ENCODE measurements at places on chromosomes 12 and 14.

DNA sequence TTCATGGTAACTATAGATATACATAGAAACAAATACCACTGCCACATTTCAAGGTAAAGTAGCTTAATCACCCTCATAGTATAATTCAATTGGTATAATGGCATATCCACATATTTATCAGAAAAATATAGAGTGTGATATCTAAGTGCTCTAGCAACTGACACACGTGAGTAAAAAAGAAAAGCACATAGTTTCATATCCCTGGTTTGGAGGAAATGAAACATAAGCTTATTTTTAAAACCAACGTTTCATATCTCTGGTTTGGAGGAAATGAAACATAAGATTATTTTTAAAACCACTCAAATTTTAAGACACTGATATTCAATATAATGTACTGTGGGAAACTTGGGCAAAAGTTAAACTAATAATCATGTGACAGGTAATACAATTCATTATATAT, 2.1 kb downstream of the OR6C70 start:
- no peak for DNase-seq

DNA sequence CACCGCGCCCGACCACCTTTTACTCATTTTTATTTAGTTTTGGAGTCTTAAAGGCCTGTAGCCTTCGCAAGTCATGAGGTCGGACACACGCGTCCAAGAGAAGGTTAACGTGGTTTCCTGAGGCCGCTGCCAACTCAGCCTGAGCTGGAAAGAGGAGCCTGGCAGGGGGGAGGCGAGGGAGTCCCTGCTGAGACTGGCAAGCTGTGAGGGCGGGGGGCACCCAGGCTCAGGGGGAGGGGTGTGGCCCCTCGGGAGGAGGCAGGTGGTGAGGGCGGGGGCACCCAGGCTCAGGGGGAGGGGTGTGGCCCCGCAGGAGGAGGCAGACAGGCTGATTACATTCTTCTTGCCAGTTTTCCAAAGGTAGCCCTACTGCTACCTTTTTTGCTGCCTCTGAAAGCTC, 143.2 kb downstream of the PIWIL1 start:
- DNase-seq: no peak

DNA sequence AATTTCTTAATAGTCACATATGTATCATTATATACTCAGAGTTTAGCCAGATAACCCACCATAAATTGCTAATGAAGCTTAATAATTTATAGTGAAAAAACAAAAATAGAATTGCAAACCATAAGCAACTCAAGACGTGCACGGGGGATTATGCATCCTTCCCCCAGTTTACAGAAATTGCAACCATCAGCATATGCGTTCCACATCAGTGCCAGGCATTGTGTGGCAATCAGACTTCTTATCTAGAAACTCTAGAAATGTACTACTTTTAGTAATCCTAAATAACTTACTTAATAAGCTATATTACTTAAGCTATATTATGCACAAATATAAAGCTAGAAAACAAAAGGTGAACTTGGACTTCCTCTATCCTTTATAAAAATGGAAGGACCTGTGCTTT, 115.8 kb downstream of the CRADD start:
- DNase-seq: no peak

- no peak for DNase-seq
These were observed 790 bp downstream of the NEDD1 start for GRCh38 chr12:96907671-96908422.

DNA sequence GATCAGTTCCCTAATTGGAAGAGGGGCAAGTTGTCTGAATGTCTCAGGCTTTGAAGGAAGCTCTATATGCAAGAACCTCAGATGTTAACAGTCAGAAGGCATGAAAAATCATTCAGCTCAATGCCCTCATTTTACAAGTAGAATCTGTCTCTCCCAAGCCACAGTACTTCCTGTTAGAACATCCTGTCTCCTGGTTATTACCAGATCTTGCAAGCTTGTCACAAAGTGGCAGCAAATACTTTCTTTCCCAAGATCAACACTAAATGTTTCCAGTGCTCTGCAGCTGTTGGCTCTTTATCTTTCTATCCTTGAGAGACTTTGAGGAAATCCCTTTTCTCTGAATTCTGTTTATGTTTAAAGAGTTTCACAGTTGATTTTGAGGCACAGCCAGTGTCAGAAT, 235.5 kb downstream of the AKAP6 start:
- no peak for DNase-seq

GRCh38 chr12:47990351-47991105, 13.7 kb downstream of the COL2A1 start:
- DNase-seq: no peak

DNA sequence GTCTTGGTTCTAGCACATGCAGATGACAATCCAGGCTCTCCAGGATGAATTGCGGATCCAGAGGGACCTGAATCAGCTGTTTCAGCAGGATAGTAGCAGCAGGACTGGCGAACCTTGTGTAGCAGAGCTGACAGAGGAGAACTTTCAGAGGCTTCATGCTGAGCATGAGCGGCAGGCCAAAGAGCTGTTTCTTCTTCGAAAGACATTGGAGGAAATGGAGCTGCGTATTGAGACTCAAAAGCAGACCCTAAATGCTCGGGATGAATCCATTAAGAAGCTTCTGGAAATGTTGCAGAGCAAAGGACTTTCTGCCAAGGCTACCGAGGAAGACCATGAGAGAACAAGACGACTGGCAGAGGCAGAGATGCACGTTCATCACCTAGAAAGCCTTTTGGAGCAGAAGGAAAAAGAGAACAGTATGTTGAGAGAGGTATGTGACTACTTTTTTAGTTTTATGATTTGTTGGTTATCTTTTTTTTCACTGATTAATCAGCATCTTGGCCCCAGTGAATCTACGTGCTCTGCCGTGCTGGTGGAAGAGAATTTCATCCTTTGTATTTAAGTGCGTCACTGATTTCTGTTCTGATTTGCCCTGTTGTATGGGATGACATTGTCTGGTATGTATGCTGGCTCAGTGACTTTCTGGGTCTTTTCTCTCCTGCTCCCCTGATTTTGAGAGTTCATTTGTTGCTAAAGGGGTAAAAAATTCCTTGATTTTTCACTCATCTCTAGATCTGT, 92.3 kb downstream of the ERC1 start:
- DNase-seq: no peak

DNA sequence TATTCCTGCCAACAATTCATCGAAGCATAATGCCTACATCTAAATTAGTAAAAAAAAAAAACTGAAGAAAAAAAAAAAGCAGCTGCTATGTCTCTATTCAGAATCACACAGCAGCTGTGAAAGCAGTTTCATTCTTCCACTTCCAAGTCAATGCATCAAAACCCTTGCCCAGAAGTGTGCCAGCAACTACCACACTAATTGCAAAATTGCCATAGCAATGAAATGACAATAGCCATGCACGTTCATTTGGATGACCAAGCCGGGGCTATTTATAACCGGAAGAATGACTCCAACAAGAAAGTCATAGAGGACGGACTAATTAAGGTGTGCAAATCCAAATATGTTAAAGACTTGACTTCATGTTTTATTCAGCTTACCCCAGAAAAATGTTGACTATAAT, 42.5 kb downstream of the SLC2A13 start:
- no peak for DNase-seq

DNA sequence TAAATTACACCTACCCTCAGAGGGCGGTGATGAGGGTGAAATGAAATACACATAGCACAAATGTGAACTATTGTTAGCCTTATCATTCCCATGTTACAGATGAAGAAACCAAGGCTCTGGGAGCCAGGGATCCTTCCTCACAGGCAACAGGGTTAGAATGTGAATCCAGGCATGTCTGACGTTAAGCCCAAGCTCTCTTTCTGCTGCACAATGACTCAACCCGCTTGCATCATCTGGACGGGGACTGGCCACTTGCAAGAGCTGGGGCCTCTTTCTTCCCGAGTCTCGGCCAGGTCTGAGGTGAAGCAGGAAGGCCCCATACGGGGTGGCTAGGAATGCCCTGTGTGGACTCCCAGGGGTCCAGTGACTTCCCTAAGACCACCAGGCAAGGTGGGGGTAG, 105.2 kb downstream of the RBM19 start:
- DNase-seq: no peak

DNA sequence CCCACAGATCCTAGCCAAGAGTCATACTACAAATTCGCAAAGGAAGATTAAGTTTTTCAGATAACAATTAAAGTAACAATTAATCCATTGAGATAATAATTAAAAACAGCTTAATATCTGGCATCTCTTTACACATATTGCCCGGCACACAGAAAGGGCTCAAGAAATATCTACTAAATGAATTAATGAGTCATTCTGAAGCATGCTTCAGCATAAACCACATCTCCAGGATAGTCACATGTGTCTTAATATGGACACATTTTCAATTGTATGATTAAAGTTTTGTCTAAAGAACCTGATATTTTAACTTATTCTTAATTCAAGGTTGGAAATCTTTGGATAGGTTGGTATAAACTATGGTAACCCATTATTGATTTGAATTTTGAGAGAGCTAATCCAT, 9.6 kb downstream of the ITPR2 start:
- no peak for DNase-seq

DNA sequence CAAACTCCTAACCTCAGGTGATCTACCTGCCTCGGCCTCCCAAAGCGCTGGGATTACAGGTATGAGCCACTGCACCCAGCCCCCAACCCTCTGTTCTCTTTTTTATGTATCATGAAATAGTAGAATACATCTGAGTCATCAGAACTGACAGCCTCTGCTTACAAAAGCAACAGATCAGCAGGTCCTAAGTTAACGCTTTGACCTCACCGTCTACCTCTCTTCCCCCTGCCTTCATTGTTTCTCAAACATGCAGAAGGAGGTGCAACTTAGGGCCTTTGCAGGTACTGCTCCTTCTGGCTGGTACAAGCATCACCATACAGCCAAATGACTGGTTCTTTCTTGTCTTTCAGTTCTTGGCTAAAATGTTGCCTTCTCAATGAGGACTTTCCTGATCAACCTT, 249.2 kb downstream of the PAWR start:
- no peak for DNase-seq

- DNase-seq: no peak
These were observed 54.5 kb upstream of the VASH1 start for GRCh38 chr14:76706811-76707210.

DNA sequence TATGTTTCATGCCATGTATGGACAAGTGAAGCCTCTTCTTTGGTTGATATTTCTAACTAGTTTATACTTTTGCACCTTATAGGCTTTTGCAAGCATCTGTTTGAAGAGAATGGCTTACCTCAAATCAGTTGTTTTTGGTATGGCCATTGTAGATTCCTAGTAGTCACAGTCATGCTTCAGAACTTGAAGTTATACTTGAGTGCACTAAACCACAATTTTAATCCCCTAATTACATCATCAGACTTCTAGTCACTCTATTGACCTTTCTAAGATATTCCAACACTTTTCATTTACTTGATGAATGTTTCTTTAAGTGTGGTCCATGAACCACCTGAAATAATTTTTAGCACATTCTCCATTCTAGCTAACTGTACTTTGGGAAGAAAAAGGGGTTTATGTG, 18.6 kb upstream of the KLRB1 start:
- DNase-seq: no peak

- DNase-seq: no peak
These were observed 68.1 kb downstream of the TTC6 start for GRCh38 chr14:37663498-37663897.

GRCh38 chr14:52951681-52952554, 1.1 kb upstream of the FERMT2 start:
- DNase-seq: no peak

DNA sequence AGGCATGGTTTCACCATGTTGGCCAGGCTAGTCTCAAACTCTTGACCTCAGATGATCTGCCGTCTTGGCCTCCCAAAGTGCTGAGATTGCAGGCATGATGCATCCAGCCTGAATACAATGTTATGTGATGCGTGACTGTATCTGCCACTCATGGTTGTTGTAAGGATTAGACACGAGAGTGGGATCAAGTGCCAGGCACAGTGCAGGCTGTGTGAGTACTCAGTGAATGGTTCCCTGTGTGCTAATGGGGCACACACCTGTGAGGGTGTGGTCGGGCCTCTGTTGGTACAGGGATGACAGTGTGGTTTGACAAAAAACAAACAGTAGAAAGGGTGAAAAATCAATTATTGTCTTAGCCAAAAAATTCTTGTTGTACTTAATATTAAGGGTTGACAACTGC, 61.8 kb downstream of the TECPR2 start:
- DNase-seq: no peak

- DNase-seq: no peak
These were observed 95.9 kb downstream of the TBX3 start for GRCh38 chr12:114588061-114588460.

- DNase-seq: no peak
These were observed 182.7 kb upstream of the SFSWAP start for GRCh38 chr12:131528144-131528543.

GRCh38 chr12:26874501-26875296, 41.7 kb upstream of the ITPR2 start:
- no peak for DNase-seq

DNA sequence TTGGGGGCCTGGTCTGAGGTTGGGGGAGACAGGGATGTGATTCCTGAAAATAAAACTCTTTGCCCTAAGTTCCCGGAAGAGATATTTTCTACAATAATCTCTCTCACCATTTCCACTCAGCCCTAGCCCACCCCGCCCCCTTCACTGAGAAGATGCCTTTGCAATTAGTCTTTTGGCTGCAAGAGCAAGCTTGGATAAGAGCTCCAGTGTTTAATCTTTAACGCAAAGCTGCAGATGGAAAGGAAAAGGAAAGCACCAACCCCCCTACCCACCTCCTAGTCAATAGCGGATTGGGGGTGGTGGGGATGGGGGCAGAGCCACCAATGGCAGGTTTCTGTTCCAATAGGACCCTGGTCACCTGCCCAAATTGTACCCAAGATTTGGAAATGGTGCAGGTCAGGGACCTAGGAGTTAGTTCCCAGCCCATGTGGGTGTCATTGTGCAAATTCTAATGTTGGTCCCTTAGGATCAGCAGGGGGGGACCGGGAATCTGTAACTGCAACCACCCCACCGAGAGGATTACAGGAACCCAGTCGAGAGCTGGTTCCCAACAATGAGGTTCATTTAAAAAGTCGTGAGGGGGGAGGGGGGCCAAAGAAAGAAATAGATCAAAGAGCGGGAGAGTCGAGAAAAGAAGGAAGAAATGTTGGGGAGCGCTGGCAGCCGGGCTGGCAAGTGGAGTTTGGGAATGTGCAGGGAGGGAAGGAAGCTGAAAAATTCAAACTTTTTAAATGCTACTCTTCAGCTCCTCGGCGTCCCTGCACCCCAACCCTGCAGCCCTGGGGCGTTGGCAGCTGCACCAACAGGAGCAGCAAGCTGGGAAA, 1.6 kb downstream of the ZFP36L1 start:
- DNase-seq: no peak

GRCh38 chr12:52257074-52257551, 17.3 kb upstream of the KRT86 start:
- DNase-seq: no peak

DNA sequence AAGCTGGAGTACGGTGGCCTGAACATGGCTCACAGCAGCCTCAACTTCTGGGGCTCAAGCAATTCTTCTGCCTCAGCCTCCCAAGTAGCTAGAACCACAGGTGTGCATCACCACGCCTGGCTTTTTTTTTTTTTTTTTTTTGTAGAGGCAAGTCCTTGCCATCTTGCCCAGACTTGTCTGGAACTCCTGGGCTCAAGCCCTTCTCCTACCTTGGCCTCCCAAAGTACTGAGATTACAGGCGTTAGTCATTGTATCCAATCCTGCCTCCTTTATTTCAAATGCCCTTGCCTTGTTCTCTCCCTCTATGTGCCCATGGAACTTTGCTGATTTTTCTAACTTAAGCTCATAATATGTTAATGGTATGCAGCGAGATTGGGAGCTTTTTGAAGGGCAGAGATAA, 49.2 kb upstream of the PRICKLE1 start:
- no peak for DNase-seq

GRCh38 chr14:29823816-29824215, 103.8 kb downstream of the PRKD1 start:
- no peak for DNase-seq

- no peak for DNase-seq
These were observed 152.9 kb upstream of the E2F7 start for GRCh38 chr12:77218278-77218677.
